Kidney epithelial cell (primary cell): ENCODE measurements at places on chromosomes 2 and 18.

- no peak for DNase-seq
These were observed 278.7 kb upstream of the ZNF521 start for GRCh38 chr18:25630682-25631081.

DNA sequence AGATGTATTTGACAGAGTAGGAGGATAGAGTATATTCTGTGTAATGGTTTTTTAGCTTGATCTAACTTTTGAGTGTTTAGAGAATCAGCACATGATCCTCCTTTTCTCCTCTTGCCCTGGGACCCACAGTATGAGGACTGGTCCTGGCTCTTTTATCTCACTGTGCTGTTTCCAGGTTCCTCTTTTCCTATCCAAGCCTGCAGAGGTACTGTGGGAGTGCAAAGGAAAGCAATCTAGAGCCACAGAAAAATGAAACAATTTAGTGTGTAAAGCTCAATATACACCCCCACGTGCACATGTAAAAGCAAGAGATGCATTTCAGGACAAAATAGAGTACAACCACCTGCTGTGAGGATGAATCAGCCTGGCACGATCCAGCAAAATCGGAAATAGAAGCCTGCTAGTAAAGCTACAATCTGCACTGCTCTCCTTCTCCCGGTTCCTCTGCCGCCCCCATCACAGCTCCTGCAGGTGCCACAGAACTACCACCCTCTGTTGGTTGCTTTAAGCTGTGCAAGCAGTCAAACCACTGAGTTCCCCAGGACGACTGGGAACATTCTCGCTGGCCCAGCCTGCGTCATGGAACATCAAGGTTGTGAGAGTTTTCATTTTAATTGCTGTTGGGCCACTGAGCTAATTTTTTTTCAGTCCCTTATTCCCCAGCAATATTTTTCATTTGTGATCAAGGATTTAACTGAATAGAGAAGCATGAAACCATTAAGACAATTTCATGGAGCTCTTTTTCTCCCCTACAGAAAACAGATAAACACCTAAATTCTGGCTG, 47.8 kb upstream of the MAPRE3 start:
- DNase-seq = peak; percentile 26

GRCh38 chr2:104428155-104428554, 425.8 kb upstream of the POU3F3 start:
- no peak for DNase-seq

- no peak for DNase-seq
These were observed 5.7 kb upstream of the ACADL start for GRCh38 chr2:210230984-210231383.

- DNase-seq = no peak
These were observed 46.9 kb downstream of the TMEM17 start for GRCh38 chr2:62459106-62459505.

GRCh38 chr2:209426432-209426831, 2.6 kb downstream of the MAP2 start:
- DNase-seq = peak; percentile 32

- no peak for DNase-seq
These were observed 1.6 kb downstream of the ABCA12 start for GRCh38 chr2:215136669-215137328.

- DNase-seq = peak; percentile 90
These were observed 222.1 kb downstream of the MTX2 start for GRCh38 chr2:176491172-176491904.

GRCh38 chr18:26418225-26418624, 130.1 kb downstream of the KCTD1 start:
- no peak for DNase-seq

- no peak for DNase-seq
These were observed 68.6 kb downstream of the EXOC6B start for GRCh38 chr2:72757177-72757775.

GRCh38 chr2:195410074-195410671, 246.9 kb upstream of the SLC39A10 start:
- no peak for DNase-seq

- no peak for DNase-seq
These were observed 748 bp upstream of the ZNF804A start for GRCh38 chr2:184597571-184597991.

- DNase-seq = no peak
These were observed 525.7 kb downstream of the SLC4A3 start for GRCh38 chr2:220153118-220153517.

DNA sequence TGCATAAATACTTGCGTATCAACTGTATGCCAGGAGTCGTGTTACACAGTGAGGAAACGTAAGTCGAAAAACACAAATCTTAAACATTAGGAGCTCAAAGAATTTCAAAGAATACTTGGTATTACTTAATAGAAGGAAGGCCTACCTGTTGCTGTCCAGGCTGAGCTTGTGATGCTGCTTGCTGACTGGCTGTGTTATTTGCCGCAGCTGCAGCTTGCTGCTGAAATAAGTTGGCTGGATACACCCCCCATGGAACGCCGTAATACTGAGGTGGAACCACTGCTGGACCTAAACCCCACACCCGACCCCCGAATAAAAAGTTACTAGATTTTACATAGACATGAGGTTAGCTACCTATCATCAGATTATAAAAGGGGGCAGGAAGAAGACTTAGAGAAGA, 56.4 kb downstream of the PUM2 start:
- DNase-seq = no peak

DNA sequence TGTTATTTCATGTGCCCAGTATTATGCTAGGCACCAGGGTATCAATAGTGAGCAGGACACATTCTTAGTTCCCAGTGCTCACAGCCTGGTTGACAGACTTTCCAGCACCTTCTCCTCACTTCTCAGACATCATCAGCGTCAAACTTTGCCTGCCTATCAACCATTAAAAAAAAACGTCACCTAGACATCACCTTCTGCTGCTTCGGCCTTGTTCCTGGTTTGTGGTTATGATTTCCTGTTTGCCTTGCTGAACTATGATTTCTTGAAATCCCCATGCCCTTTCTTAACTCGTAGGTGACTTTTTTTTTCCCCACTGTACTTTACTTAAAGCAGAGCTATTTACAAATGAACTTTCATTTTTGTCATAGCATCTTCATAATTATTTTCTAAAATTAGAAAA, 60.4 kb upstream of the NABP1 start:
- no peak for DNase-seq

DNA sequence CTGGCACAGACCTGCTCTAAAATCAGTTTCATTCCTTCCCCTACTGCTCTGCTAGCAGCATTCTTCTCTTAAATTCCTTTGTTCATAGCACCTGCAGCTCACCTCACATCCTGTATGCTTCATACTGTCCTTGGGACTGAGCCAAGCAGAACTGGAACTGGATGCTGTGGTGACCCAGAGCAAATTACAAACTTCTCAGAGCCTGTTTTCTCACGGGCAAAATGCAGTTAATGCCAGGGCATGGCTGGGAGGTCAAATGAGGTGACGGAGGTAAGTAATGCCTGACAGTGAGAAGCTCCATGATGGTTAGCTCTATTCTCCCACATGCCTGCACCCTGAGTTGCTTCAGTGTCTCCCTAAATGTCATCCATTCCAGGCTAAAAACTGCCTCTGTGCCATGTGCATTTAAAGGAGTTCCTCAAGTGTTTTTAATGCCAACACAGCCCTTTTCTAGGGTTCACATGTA, 29.7 kb downstream of the C2orf42 start:
- DNase-seq = peak; percentile 54

DNA sequence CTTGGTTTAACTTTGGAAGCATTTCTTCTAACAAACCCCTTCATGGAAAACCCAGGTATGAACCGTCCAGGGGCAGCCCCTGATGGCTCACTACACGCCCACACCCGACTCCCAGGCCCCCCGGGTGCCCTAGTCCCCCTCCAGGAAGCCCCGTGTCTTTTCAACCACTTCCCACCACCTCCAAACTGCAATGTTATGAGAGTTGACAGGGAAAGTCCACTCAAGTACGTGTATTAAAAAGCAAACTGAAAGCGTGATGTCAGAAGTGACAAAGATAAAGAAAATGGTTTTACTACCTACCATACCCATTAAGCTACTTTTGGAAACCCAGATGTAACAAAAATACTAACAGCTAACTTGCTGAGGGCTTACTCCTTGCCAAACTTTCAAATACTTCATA, 51.5 kb downstream of the L3MBTL4 start:
- no peak for DNase-seq

- no peak for DNase-seq
These were observed 78.5 kb upstream of the STK17B start for GRCh38 chr2:196249860-196250259.

- DNase-seq = no peak
These were observed 101.0 kb upstream of the CTDP1 start for GRCh38 chr18:79578396-79579260.

DNA sequence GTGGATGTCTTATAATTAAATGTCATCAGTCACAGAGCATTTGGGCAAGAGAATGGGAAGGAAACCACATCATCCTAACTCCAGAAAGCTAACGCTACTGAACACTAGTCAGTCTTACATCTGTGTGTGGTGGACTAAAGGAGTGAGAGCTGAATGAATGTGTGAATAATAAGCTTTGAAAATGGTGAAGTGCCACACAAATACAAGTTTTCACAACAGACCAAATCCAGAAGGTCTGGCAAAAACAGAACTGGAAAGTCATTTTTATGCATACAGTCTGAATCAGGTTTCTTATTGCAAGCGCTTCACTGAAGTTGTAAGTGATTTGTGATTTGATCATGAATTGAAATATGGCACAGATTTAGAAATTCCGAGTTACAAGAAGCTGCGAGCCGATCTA, 175.7 kb downstream of the ZNF516 start:
- no peak for DNase-seq

DNA sequence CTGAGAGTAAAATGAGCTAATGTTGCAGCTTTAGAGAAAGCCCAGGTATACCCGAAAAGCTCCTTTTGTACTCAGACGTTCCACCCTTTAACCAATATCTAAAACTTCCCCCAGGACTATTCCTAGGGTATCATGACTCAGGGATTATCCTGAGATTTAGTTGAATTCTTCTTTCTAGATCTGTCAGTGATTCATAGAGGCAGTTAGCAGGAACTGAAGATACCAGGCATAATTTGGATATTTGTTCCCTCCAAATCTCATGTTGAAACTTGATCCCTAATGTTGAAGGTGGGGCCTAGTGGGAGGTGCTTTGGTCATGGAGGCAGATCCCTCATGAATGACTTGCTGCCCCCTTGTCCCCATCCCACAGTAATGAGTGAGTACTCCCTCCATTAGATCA, 161.2 kb upstream of the LRP1B start:
- DNase-seq = no peak

DNA sequence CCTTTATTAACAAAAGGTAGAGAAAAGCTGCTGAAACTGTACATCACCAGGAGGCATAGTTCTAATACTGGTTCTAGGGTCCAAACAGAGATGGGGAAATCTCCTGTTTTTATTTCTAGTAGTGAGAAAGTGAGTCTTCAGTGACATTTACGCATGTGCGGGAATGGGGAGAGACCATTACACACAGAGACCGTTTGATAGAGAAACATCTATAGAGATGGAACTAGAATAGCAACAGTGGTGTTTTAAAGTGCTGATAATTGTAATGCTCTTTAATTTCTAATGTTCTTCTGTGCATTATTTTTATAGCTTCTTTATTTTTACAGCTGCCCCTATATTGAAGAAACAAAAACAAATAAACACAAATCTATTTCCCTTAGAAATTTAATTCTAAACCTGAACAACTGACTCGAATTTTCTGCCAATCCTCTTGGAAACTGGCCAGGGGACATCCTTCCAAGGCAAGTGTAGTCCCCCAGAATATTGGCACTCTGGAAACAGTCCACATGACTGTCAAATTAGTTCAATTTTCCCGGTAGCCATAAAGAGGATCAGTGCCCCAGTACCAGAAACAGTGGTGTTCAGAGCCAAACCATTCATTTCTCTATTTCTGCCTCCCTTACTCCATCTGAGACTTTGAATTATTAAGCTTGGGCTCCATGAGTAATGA, 260.9 kb downstream of the ICOS start:
- DNase-seq = no peak

DNA sequence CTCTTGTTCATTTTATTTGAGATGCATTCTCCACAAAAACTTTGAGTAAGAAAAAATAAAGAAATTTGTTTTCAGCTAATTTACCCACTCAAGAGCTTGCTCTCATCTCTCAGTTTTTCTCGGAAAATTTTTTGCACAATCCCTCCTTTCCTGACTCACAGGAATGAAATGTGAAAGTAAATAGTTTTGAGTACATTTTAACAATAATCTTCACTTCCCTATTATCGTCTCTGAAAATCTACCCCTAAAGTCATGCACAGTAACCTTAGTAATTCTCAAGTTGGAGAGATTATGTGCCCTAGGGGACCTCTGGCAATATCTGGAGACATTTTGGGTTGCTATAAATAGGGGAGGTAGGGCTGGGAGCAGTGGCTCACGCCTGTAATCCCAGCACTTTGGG, 2.6 kb downstream of the CYB5A start:
- DNase-seq = no peak

DNA sequence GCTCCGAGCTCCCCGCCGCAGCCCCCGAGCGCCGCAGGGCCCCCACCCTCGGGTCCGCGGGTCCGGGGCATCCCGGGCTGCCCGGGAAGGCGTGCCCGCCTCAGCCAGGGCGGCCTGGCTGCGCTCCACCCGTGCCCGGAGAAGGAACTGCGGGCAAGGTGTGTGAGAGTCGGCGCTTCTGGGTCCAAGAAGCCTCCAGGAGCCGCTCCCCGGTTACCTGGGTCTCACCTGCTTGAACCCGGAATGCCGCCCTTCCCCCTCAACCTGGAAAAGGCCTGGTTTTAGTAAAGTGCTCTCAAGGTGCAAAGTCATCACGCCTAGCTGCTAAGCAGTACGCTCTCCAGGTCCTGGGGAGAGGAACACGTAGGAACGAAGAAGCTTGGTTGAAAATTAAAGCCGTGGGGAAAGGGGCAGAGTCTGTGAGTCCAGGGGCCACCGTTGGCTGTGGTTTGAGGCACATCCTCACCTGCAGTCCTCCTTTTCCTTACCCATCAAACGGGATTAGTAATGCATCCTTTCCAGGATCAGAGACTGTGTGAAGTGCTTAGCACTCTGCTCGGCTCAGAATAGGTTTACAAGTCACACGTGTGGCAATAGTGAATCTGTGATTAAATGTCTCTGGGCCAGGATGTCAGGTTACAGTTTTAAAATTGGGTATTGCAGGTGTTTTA, 1.2 kb downstream of the ASAP2 start:
- DNase-seq = no peak

DNA sequence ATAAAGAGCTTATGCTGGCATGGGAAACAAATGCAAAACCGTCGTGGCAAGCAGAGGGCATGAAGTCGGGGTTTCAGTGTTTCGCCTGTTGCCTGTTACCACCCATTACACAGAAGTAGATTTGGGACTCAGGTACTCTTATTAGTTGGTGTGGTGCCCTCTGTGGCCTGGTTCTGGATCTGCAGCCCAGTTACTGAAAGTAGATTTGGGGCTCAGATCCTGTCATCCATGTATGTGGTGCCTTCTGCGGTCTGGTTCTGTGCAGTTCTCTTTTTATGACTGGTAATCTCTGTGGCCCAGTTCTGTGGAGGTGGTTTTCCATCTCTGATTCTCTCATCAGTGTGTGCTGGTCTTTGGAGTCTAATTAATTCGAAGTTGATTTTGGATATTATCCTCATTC, 45.2 kb downstream of the ADNP2 start:
- no peak for DNase-seq

- DNase-seq = no peak
These were observed 2.0 kb downstream of the ASB18 start for GRCh38 chr2:236262238-236262637.
